ENCODE measurements at places on chromosomes 2 and 18.

DNA sequence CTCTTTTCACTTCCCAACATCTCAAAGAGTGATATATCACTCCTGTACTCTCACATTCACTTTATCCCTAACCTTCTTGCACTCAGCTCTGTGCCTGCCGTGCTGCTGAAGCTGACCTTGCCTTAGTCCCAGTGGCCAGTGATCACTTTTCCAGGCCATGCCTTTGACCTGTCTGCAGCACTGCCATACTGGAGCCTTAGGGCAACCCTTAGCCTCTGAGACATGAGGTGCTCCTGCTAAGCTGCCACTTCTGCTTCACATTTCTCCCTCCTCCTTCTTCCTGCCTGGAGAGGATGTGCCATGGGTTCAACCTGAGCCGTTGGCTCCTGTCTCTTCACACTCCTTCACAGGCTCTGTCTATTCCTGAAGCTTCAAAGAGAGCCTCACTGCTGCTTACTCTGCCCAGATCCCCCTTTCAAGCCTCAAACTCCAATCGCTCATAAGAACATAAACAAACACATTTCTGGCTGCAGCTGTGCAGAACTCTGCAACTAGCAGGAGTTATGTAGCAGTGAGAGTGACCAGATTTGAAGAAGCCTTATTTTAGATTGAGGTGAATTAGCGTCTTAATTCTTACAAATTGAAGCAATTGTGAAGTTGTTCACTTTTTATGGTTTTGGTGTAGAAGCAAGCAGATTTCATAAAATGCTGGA, 716.2 kb upstream of the FANCL start:
- DNase-seq, result no peak

- no peak for DNase-seq
Measured at GRCh38 chr2:145598434-145598833, 1078.5 kb upstream of the ZEB2 start.

- no peak for DNase-seq
Measured at GRCh38 chr2:158544998-158545397, 88.2 kb downstream of the PKP4 start.

DNA sequence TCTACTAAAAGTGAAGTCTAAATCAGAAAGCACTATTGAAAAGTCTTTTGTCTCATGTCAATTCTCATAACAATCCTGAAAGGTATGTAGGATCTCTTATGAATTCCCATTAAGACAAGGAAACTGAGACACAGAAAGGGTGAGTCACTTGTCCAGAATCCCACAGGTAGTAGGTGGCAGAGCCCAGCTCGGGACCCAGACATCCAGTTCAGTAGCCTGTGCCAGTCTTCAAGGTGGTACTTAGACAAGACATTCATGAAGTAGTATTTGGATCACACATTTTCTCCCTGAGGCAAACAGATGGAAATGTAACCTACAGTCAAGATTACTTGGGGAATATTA, 14.8 kb upstream of the PARD3B start:
- no peak for DNase-seq

DNA sequence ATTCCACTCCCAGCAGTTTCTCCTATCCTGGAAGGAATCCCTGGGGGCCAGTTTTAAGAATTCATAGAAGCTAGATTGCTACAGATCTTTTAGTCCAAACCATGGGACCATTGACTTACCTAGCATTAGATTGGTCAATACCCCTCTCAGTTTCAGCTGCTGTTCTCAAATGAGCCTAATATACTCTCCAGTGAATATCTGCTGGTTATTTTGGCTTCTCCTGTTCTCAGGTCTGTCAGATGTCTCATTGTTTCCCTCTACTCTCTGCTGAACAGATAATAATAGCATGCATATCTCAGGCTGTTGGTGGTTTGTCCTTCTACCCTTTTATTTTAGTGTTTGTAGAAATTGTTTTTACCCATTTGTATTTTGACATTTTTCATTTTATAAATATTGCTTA, 99.5 kb downstream of the FHOD3 start:
- no peak for DNase-seq

DNA sequence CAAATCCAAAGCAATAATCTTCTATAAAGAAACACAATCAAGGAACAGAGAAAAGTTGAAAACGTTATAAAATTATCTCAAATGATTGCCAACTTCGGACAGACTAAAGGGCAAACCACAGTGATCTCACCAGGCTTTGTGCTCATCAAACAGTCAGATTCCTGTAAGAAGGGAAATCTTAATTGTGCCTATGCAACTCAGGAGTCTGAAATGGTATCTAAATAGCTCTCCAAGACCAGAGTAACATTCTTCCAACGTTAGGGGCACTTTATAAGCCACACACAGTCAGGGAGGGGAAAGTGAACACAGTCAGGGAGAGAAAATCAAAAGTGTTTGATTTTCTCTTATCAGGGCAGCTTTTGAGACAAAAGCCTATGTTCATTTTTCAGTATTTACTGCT, 29.4 kb downstream of the PLEKHM3 start:
- no peak for DNase-seq

DNA sequence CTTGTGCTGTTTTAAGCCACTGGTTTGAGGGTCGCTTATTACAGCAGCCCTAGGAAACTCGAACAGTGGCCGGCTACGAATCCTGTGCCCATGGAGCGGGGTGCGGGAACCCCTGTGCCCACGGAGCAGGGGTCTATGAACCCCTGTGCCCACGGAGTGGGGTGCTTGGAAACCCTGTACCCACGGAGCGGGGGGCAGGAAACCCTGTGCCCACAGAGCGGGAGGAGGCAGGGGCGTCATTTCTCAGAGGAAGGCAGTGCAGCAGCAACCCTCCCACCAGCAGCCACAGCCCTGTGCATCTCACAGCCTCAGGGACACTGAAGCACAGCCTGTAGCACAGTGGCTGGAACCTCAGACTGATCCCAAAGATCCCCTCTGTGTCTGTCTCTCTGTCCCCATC, 34.2 kb upstream of the GPC1 start:
- DNase-seq, result no peak

DNA sequence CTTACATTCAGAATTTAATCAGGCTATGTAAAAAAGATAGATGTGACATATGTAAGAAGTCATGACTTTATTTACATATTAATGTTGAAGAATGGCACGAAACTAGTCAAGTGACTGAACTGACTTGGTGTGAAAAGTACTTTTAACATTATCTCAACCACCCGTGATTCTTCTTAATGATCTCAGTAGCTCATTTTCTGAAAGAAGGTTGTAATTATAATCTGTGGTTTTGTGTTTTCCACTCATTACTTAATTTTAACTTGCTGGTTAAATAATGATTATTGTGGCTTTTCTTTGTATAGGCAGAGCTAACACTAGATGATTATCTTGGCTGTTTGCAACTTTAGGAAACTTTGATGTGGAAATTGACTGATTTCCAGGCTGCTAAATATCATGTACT, 18.5 kb downstream of the KCNJ13 start:
- DNase-seq, result no peak

GRCh38 chr2:98664323-98664722, 55.9 kb downstream of the UNC50 start:
- no peak for DNase-seq

DNA sequence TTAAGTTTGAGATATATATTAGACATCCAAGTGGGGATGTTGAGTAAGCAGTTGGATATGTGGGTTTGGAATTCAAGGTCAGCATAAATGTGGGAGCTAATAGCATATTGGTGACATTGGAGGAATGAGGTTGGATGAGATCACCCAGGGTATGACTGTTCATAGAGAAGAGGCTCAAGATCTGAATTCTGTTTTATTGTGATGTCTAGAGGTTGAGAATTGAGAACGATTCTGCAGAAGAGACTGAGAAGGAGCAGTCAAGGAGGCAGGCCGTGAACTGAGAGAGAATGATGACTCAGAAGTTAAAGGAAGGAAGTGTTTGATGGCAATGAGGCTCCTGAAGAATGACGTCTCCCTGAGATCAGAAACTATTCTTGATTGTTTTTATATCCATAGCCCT, 5.9 kb downstream of the SERPINB11 start:
- DNase-seq, result no peak

GRCh38 chr18:70246061-70246466, 40.6 kb upstream of the RTTN start:
- no peak for DNase-seq

DNA sequence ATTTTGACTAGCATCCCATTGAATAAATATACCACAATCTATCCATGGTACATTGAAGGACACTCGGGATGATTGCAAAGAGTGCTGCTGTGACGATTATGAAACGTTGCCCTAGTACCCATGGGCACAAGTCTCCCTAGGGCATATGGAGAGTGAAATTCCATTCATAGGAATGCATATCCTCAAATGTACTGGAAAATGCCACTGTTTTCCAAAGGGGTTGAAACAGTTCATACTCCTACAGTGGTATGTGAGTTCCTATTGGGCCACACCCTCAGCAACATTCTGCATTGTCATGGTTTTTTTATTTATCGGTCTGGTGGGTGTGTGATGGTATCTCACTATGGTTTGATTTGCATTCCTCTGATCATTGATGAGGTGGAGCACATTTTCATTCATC, 130.6 kb downstream of the TWIST2 start:
- DNase-seq, result no peak

DNA sequence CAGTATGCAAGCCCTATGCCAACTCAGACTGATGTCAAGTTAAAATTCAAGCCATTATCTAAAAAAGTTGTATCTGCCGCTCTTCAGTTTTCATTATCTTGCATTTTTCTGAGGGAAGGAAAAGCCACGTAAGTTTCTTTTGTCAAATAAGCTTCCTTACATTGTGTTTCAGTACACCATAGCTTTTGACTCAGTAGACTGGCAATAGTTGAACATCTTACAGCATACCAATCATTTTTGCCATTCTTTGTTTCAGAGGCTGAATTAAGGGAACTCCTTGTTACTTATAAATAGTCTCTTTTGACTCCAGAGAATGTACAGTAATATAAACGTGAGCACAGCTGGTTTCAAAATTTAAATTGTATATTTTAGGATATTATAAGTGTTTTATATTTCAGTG, 120.6 kb downstream of the EHBP1 start:
- DNase-seq, result no peak
